ENCODE measurements at places on chromosomes 5 and 9.

GRCh38 chr5:33939556-33940262, 3.5 kb downstream of the RXFP3 start:
- DNase-seq = no peak
- H3K4me3 ChIP-seq = no peak overlapping the region
- H3K27me3 ChIP-seq = peaks cover 5% of the 10 kb centered on the region
- no peaks in the 10 kb centered on the region for H3K36me3 ChIP-seq
- 0 out of 2 replicates have a peak, but pooled peaks cover 1% of the 10 kb centered on the region for H3K4me1 ChIP-seq

DNA sequence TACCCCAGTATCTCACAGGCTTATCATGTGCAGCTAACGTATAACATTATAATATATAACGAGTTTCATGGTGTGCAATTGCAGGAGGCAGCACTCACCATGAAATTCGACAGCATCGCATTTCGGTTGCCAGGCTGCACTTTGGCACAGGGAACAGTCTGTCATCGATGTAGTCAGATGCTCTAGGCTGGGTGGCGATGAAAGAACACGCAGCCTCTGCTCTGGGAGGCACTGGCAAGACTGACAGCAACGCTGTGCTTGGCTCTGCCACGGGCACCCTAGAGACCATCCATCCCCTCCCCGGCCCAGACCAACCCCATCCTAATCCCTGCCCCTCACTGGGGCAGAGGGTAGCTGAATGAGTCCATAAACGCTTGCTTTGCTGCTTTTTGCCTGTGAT, 290.8 kb downstream of the MED10 start:
- no peak overlapping the region for H3K4me3 ChIP-seq
- DNase-seq = no peak
- H3K27me3 ChIP-seq = no peaks in the 10 kb centered on the region

GRCh38 chr9:116163293-116164055, 9.9 kb downstream of the PAPPA start:
- H3K27ac ChIP-seq = no peak overlapping the region
- H3K27me3 ChIP-seq = peaks cover 2% of the 10 kb centered on the region
- DNase-seq = no peak
- H3K4me3 ChIP-seq = no peak overlapping the region
- no peaks in the 10 kb centered on the region for H3K36me3 ChIP-seq
- no peaks in the 10 kb centered on the region for H3K4me1 ChIP-seq

DNA sequence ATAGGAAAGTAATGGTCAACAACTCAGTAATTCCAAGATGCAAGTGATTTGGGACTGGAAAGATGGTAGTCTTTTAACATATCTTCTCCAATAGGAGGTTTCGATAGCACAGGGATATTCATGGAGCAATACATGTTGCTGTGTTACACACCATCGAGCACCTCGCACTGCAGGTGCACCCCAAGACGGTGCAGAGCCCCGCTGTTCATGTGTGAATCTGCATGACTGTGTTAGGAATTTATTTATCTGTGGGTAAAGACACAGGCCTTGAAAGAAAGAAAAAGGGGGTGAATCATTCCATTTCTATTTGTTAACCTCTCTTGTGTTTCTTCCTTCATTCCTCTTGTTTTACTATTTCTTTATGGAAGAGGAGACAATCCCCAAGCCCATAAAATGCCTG, 217.1 kb downstream of the EBF1 start:
- H3K27ac ChIP-seq = no peak overlapping the region
- no peaks in the 10 kb centered on the region for H3K27me3 ChIP-seq
- DNase-seq = no peak

- no peaks in the 10 kb centered on the region for H3K4me1 ChIP-seq
- no peak overlapping the region for H3K27ac ChIP-seq
- no peak for DNase-seq
- H3K36me3 ChIP-seq = no peaks in the 10 kb centered on the region
- H3K4me3 ChIP-seq = no peak overlapping the region
Measured at GRCh38 chr5:66353186-66353585, 209.1 kb downstream of the SREK1 start.

DNA sequence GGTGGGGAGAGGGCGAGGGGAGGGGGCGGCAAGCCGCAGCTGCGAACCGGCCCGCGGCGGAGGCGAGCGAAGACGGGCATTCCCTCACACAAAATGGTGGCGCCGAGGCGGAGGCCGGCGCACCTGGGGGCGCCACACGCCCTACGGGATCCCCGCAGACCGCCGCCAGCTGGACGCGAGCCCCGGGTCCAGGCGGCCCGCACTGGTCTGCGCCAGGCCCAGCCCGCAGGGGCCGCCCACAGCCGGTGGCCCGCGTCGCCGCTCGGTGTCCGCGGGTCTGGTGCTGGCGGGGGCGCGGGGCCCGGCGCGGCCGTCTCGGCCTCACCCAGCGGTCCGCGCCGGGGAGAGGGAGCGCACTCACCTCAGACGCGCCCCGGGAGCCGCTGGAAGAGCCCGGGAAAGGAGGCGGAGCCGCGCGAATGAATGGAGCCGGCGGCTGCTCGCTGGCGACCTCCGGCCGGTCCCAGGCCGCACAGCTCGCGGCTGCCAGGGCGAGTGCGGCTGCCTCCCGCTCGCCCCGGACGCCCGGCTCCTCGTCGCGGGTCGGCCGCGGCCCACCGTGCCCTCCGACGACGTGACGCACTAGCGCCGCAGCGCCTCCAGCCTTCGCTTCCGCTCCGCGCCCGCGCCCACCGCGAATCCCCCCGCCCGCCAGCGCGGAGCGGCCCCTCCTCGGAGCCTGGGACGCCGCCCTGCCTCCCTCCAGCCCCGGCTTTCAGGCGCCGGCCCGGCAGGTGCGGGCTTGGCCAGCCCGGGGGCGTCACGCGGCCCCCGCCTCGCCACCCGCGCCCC, at the start of gene FAM169A:
FAM169A (minus strand) TSS at position 584 of the 792 bp plus-strand sequence. CDS start 24,711 bp downstream, outside the sequence.
- H3K36me3 ChIP-seq = no peaks in the 10 kb centered on the region
- H3K27ac ChIP-seq = no peak within 1 kb of the TSS
- peaks cover 2% of the 10 kb centered on the region for H3K4me1 ChIP-seq
- peak within 1 kb of the TSS; percentile 78 for H3K4me3 ChIP-seq

- H3K27me3 ChIP-seq = no peaks in the 10 kb centered on the region
- H3K36me3 ChIP-seq = no peaks in the 10 kb centered on the region
- H3K27ac ChIP-seq = no peak overlapping the region
Measured at GRCh38 chr5:115696141-115696650, 70.4 kb upstream of the TMED7 start.

DNA sequence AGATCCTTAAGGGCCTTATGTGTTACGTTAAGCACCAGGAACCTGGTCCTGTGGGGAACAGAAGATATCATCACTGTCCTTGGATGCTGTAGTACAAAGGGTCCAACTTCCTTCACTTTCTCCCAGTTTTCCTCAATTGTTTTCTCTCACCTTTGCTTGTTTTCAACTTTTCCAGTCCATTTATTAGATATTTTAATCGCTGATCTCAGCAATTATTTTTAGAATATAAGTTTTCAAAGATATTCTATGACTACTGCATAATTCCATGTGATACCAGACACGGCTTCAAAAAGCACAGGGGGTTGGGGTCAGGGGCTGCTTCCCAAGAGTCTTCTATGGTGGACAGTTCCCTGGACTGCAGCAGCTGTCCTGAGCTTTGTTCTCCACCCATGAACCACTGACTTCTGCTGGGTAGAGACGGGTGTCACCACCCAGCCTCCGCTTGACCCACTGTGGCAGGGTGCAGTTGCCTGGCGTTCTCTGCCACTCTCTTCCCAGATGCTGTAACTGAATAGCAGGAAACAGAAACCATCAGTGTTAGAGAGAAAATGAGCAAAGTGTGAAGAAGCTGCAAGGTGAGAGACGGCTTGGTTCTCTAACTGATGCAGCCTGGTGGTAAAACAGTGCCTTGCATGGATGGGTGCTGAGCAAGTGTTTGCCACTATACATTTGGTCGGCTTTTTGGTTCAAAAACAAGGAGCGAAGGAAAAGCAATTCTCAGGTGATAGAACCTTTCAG, 383.0 kb downstream of the RAB3C start:
- H3K27me3 ChIP-seq = no peaks in the 10 kb centered on the region
- no peak overlapping the region for H3K27ac ChIP-seq
- no peak for DNase-seq
- H3K4me3 ChIP-seq = no peak overlapping the region
- no peaks in the 10 kb centered on the region for H3K36me3 ChIP-seq

DNA sequence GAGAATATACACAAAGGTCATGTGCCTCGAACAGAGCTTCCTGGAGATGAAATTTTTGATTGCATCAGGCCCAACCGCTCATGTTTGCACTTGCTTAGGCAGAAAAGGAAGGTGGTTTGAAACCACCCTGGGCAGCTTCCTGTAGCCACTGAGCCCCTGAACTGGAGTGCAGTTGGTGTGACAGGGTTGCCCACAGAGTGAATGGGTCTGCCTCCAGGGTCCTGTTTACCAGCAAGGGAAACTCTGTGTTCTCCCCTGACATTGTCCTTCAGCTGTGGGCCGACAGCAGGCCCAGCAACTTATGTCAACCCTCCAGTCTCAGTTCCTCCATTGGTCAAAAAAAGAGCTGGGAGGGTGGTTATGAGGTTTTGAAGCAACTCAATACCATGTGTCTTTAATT, 289.6 kb downstream of the KIF4B start:
- no peak overlapping the region for H3K27ac ChIP-seq
- DNase-seq = no peak
- H3K36me3 ChIP-seq = no peaks in the 10 kb centered on the region

- no peak overlapping the region for H3K27ac ChIP-seq
- no peaks in the 10 kb centered on the region for H3K4me1 ChIP-seq
Measured at GRCh38 chr5:104606258-104606829, 1043.8 kb upstream of the NUDT12 start.

- H3K4me3 ChIP-seq = no peak overlapping the region
- H3K36me3 ChIP-seq = no peaks in the 10 kb centered on the region
- no peak for DNase-seq
- H3K4me1 ChIP-seq = no peaks in the 10 kb centered on the region
- H3K27ac ChIP-seq = no peak overlapping the region
Measured at GRCh38 chr9:18056269-18056992, 417.5 kb upstream of the ADAMTSL1 start.

GRCh38 chr5:119388619-119389190, 32.9 kb downstream of the TNFAIP8 start:
- DNase-seq = no peak
- peaks cover 2% of the 10 kb centered on the region for H3K4me1 ChIP-seq
- H3K4me3 ChIP-seq = no peak overlapping the region

- H3K4me3 ChIP-seq = no peak overlapping the region
- no peaks in the 10 kb centered on the region for H3K27me3 ChIP-seq
- H3K4me1 ChIP-seq = no peaks in the 10 kb centered on the region
- no peak for DNase-seq
- H3K27ac ChIP-seq = no peak overlapping the region
Measured at GRCh38 chr9:132647355-132647754, 22.4 kb downstream of the DDX31 start.

GRCh38 chr5:157915638-157916037, 56.7 kb upstream of the CLINT1 start:
- no peak overlapping the region for H3K4me3 ChIP-seq
- no peaks in the 10 kb centered on the region for H3K27me3 ChIP-seq
- no peaks in the 10 kb centered on the region for H3K36me3 ChIP-seq
- no peaks in the 10 kb centered on the region for H3K4me1 ChIP-seq
- DNase-seq = no peak
- no peak overlapping the region for H3K27ac ChIP-seq

- H3K4me1 ChIP-seq = peaks cover 2% of the 10 kb centered on the region
- no peaks in the 10 kb centered on the region for H3K27me3 ChIP-seq
- no peak overlapping the region for H3K27ac ChIP-seq
- H3K4me3 ChIP-seq = no peak overlapping the region
- DNase-seq = no peak
- no peaks in the 10 kb centered on the region for H3K36me3 ChIP-seq
Measured at GRCh38 chr5:1934801-1935429, 52.2 kb upstream of the IRX4 start.

GRCh38 chr5:170053896-170054295, 51.8 kb upstream of the FOXI1 start:
- no peak overlapping the region for H3K4me3 ChIP-seq
- no peaks in the 10 kb centered on the region for H3K36me3 ChIP-seq
- no peaks in the 10 kb centered on the region for H3K4me1 ChIP-seq
- H3K27me3 ChIP-seq = no peaks in the 10 kb centered on the region
- DNase-seq = no peak
- H3K27ac ChIP-seq = no peak overlapping the region

DNA sequence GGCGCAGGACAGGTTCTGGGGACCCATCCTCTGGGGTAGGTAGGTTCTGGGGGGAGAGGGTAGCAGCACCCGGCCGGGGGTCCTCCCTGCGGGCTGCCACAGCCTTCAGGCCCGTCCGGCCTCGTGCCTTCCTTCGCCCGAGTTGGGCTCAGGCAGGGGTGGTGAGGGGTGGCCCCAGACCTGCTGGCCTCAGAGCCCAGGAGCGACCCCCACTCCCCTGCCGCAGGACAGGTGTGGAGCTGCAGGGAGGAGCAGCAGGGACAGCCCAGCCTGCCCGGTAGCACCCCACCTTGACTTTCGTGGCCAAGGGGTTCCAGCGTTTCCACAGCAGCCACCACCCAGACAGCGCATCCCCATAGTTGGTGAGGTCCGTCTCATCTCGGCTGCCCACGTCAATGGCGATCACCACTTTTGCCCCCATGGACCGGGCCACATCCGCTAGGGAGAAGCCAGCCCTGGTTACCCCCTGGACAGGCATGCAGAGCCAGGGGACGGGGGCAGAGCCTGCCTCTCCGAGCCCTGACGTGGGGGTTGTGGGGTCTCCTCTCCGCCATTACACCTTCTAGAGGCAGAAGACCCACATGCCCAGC, 3.4 kb upstream of the NSMF start:
- H3K36me3 ChIP-seq = peaks cover 2% of the 10 kb centered on the region
- H3K4me3 ChIP-seq = no peak overlapping the region
- H3K27me3 ChIP-seq = no peaks in the 10 kb centered on the region

DNA sequence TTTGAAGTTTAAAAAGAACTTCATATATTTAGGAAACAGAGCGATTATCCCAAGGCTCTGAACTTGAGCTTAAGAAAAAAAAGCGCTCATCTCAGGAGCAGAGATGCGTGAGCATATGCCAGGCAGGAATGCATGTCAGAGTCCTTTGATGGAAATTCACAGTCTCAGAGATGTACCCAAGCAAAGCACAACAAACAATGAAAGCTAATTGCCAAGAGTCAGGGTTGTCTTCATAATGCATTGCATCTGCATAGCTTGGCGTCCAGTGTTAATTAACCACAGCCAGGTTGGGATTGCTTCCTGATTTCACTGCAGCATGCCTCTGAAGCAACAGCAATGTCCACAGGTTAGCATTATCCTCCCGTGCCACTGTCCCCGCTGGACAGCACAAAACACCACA, 907.0 kb upstream of the DMAC1 start:
- H3K36me3 ChIP-seq = no peaks in the 10 kb centered on the region
- no peak overlapping the region for H3K4me3 ChIP-seq
- DNase-seq = no peak
- H3K27ac ChIP-seq = no peak overlapping the region
- H3K4me1 ChIP-seq = peaks cover 2% of the 10 kb centered on the region
- no peaks in the 10 kb centered on the region for H3K27me3 ChIP-seq

DNA sequence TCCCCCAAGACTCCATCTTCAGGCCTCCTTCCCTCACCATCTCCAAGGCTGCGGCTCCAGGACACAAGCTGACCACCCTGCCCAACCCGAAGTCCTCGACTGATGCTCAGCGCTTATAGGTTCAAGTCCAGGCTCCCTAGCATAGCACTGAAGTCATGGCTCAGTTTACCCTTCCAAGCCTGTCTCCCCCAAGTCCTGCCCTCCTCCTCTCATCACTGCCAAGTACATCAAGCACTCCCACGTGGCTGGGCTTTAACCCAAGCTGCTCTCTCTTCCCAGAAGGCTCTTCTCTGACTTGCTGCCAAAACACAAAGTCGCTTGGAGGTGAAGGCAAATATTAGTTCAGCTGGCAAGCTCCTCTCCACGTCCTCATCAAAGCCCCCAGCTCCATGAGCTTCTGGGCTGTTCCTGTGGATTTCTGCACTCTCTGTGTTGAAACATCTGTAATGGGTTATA, 22.1 kb upstream of the MARCHF6 start:
- H3K36me3 ChIP-seq = no peaks in the 10 kb centered on the region
- no peak overlapping the region for H3K4me3 ChIP-seq
- no peak overlapping the region for H3K27ac ChIP-seq
- no peaks in the 10 kb centered on the region for H3K4me1 ChIP-seq
- H3K27me3 ChIP-seq = peaks cover 25% of the 10 kb centered on the region
- DNase-seq = no peak
